ENCODE measurements at places on chromosomes 11 and 22.

GRCh38 chr11:112884012-112884767 lies 77.0 kb upstream of the NCAM1 start:
- no peak for DNase-seq

DNA sequence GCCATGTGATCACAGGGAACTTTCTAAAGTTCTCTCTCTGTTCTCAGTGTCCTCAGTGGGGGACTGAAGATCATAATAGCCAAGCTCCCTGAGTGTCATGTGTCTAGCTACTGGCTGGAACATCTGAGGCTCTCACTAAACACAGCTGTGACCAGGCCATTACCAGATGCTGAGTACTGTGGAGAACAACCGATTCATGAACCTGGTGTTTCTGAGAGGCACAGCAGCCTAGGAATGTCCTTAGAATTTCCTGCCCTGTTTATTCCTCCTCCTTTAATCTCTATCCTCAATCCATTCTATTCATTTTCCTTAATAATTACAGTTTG lies 93.0 kb downstream of the ME3 start:
- DNase-seq = no peak

DNA sequence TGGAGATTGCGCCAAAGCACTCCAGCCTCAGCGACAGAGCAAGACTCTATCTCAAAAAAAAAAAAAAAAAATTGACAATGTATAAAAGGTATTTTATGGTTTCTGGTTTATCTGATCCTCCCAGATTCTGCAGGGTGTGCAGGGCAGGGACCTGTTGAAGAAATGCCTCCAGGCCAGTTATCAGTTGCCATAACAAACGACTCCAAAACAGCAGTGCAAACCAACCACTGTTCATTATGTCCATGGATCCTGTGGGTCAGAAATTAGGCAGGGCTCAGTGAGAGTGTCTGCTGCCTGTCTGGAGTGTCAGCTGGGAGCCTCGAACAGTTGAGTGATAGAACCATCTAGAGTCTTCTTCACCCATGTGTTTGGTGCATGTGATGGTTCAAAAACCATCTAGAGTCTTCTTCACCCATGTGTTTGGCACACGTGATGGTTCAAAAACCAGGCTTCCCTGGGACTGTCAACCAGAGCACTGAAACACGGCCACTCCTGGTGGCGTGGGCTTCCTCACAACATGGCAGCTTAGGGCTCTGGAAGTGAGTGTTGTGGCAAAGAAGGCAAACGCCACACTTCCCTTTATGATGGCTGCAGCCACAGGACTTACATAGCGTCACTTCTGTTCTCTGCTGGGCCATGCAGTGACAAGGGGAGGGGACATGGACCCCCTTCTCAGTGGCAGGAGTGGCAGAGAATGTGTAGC lies 115.1 kb upstream of the CRYBB3 start:
- DNase-seq = no peak

GRCh38 chr11:119471329-119471728 lies 48.4 kb upstream of the THY1 start:
- no peak for DNase-seq

GRCh38 chr11:8196749-8197148 lies 27.9 kb upstream of the RIC3 start:
- no peak for DNase-seq

GRCh38 chr11:27392278-27393114 lies 29.5 kb upstream of the CCDC34 start:
- DNase-seq = no peak

DNA sequence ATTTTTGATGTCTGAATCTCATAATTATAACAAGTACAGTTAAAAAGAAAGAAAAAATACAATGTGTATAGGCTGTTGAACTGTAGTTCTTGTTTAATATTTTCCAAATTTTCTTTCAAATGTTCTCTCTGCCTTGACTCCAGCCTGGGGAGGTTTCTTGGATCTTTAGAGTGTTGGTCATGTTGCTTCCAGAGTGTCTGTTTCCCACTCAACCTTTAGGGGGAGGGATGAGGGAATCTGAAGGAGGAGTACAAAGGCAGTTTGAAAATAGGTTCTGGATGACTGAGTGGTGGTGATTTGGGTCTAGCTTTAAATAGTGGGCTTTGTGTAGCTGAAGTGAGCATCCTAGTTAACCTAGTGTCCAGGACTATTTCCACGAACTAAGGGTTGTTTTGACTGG lies 2.0 kb downstream of the CTNND1 start:
- DNase-seq = no peak

DNA sequence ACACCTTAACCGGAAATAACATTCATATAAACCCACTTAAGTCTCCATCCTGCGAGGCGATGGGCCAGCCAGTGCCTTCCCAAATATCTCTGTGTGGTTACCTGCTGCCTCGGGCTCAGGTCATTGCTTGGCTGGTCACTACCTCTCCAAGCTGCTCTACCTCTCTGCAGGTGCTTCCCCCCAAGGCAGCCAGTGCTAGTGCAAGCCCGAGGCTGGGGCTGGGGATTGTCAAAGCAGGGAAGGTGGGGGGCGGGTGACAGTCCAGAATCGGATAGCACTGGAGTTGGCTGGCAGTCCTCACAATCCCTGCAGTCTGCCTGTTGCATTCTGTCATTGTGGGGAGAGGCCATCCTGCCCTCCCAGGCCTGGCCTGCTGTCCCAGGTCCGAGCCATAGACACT lies 11.1 kb downstream of the MCHR1 start:
- no peak for DNase-seq

- DNase-seq = no peak
Measured at GRCh38 chr22:40975366-40975765, 24.2 kb downstream of the RBX1 start.

GRCh38 chr22:46936378-46936903 lies 174.0 kb downstream of the TBC1D22A start:
- DNase-seq = no peak

- DNase-seq = no peak
Measured at GRCh38 chr22:24945430-24945829, 1.1 kb downstream of the LHFPL7 start.

DNA sequence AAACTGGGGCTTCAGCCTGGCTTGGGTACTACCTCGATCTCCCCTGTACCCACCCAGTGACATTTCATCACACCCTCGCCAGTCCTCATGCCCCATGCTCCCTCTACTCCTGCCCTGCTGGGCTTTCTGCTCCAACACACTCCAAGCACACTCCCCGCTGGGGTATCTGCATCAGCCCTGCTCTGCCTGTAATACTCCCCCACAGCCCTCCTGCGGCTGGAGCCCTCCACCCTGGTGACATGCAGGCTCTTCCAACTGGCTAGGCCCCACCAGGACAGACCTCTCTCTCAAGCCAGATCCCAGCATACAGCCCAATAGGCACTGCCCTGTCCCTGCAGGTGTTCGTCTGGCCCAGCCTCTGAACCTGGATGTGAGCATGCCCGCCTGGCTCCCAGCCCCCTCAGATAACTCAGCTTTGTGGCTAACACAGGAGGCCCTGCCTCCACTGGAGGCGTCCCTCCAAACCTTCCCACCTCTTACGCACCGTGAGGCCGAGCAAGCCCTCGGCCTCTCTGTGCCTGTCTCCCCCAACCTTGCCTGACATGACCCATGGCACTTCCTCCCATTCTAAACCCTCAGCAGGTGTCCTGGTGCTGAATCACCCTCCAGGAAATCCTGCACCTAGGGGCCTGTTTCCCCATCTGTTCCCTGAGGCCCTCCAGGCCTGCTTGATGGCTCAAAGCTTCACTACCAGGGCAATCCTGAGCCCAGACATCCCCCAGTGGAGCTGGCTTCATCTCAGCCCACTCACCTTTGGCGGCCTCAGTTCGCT lies 33.5 kb upstream of the TXNRD2 start:
- no peak for DNase-seq

DNA sequence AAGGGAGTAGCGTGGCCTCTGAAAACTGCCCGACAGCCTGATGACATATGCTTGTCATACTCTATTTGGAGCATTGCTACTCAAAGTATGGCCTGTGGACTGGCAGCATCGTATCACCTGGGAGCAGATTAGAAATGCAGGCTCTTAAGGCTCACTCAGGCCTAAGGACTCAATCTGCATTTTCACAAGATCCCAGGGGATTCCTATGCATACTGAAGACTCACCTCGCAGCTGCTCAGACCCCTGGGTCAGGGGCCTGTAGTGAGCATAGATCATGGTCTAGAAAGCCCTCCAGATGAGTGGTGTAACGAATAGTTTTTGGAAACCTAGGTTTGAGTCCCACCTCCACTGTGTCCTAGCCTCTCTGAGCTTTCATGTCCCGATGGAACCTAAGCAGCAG lies 126.3 kb downstream of the FEZ1 start:
- no peak for DNase-seq

- DNase-seq = no peak
Measured at GRCh38 chr11:66020618-66021357, 5.5 kb downstream of the CATSPER1 start.

- no peak for DNase-seq
Measured at GRCh38 chr11:106495046-106495445, 417.6 kb downstream of the AASDHPPT start.

DNA sequence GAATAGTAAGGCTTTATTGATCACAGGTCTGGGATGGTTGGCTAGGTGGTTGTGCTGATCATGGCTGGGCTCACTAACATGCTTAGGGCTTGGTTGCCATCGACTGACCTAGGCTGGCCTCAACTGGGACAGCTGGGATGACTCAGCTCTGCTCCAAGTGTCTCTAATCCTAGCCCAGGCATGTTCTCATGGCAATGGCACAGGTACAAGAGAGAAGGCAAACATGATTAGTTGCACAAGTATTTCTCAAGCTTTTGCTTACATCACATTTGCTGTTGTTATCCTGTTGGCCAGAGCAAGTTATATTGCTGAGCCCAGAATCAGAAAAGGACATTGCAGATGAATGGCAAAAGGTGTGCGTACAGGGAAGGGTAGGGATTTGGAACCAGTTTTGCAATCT lies 68.5 kb upstream of the SLC35C1 start:
- no peak for DNase-seq

DNA sequence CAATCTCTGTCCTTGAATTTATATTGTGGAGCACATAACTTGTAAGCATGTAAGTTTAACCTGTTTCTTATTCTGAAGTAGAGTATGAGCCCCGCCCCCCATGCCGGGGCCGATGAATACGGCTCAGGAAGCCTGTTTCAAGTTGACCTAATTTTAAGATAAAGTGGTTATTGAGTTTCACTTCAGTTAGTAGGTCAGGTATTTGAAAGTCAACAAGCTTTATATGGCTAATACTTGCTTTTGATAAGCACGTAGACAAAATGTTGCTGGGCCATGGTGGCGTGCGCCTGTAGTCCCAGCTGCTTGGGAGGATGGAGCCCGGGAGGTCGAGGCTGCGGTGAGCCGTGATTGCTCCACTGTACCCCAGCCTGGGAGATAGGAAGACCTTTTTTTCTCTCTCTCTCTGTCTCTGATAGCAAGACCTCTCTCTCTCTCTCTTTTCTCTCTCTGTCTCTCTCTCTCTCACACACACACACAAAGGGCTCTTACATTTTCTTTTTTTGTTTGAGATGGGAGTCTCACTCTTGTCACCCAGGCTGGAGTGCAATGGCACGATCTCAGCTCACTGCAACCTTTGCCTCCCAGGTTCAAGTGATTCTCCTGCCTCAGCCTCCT lies 14.4 kb downstream of the YWHAH start:
- DNase-seq = no peak

- no peak for DNase-seq
Measured at GRCh38 chr11:359181-359714, 10.1 kb upstream of the B4GALNT4 start.
